ENCODE measurements at places on chromosomes 5 and 9. TPM values are rescaled to one million over a fixed set of nuclear protein-coding genes. Genes with fewer than 3 reads are reported as not detected.

SMIM33 gene
- 2.1 TPM for total RNA-seq

ACOT12 gene
- total RNA-seq = not detected

UHRF2 gene
- 69.0 TPM for total RNA-seq

PKD2L2 gene
- total RNA-seq = not detected

FBP2 gene
- total RNA-seq = not detected

SPINK6 gene
- total RNA-seq = not detected

STK32A gene
- not detected for total RNA-seq

PCDHGC4 gene
- total RNA-seq = not detected

FAM78A gene
- total RNA-seq = 112 TPM

All from activated naive CD4-positive, alpha-beta T cell treated with anti-CD3 and anti-CD28 coated beads, Interleukin-2, amount 10 ng/mL, durations not matched to agents 5 hours and 36 hours (primary cell).